Adrenal gland (tissue), 19 donors: ENCODE measurements at places on chromosomes 5 and 9. TPM values are rescaled to one million over a fixed set of nuclear protein-coding genes. Genes with fewer than 3 reads are reported as not detected.

The RMRP gene
- total RNA-seq, result 23,366 TPM

The SMC2 gene
- total RNA-seq, result 17.7 TPM

The TEK gene
- total RNA-seq, result 23.6 TPM

- no peak for DNase-seq
Measured at GRCh38 chr5:136636001-136636400, 270.7 kb upstream of the TRPC7 start.

DNA sequence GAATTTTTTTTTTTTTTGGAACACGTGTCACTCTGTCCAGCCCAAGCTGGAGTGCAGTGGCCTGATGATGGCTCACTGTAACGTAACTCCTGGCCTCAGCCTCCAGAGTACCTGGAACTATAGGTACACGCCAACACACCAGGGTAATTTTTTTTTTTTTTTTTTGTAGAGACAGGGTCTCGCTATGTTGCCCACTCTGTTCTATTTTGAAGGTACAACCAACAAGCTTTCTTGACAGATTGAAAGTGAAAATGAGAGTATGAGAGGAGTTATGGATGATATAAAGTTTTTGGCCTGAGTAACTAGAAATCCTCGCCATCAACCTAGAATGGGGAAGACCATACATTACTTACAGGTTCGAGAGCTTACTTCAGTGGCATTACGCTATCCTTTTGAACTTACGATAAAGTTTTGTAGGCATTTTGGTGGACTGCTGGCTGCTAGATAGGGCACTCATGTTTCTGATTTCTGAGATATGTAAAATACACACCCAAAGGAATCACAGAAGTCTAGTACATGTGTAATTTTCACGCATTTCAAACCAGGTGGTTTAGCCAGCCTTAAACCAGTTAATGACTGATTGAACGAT, 806 bp upstream of the CDC42SE2 start:
- DNase-seq, result no peak
